Lower leg skin (tissue), 4 donors: ENCODE measurements at places on chromosomes 7 and 10. TPM values are rescaled to one million over a fixed set of nuclear protein-coding genes. Genes with fewer than 3 reads are reported as not detected.

Gene GOLGA7B
- 17.3 TPM for total RNA-seq

Gene C10orf53
- total RNA-seq, result not detected

GRCh38 chr7:3264693-3265339, 36.2 kb upstream of the SDK1 start:
- no peak for DNase-seq

GRCh38 chr7:33039903-33040292, 22.7 kb downstream of the NT5C3A start:
- no peak for DNase-seq

- DNase-seq, result no peak
Observed at GRCh38 chr7:104482362-104483037, 154.1 kb downstream of the LHFPL3 start.

GRCh38 chr7:148481971-148482626, 108.5 kb upstream of the C7orf33 start:
- DNase-seq, result no peak

Gene LMBR1
- total RNA-seq, result 44.1 TPM

Gene BAIAP2L1
- total RNA-seq, result 17.2 TPM

DNA sequence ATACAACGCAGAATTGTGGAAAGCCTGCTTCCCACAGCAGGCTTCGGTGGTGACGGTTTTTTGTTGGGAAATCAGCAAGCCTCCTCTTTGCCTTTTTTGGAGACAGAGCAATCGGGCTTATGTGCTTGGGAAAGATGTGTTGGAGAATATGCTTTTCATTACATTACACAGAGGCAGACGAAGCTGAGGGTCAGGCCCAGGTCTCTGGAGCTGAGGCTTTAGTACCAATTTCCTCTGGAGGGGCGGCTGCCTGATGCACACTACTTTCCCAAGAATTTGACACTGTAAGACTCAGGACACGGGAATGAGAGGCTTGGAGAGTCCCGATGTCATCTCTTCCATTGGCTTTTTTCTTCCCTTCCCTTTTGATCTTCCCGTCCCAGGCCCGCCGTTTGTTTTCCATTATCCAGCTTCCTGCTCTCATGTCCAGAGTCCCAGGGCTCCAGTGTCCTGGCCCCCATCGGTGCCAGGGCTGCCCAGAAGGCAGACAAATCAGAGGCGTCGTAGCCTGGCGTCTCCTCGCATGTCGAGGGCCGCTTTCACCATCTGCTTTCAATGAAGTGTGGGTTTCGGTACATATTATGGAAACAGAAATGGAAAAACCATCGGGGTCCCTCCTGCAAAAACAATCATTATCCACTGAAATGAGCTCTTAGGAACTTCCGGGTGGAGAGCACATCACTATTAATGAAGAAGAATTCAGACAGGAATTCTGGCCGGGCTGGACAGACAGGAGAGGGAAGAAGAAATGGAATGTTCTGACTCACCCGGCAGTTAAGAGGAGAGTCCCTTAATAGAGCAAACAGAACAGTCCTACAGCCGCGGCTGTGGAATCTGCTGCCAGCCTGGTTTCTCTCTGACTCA, 123.0 kb upstream of the JCAD start:
- DNase-seq, result no peak

GRCh38 chr7:30567081-30567480, 27.6 kb upstream of the GARS1 start:
- DNase-seq, result no peak

GRCh38 chr7:117113871-117114270, 160.6 kb downstream of the ST7 start:
- no peak for DNase-seq

DNA sequence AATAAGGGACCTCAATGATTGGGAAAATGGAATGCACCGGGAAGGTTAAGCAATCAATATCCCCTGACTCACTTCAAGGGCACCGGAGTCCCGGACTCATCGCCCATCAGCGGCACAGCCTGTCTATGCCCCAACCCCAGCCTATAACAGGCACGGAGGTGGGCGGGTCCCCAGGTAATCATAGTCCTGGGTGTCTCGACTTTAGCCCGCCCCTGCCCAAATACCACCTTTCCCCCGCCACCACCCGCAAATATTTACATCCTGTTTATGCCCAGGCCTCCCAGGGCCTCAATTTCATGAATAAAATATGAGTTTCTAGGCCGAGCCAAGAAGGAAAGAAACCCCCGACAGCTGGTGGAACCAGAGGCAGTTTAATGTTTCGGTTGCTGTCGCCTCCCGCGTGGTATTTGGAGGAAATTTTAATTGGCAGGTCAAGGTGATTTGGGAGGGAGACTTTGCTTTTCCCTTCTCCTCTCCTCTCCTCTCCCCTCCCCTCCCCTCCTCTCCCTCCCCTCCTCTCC, 15.6 kb upstream of the RFC2 start:
- peak; percentile 49 for DNase-seq

- DNase-seq, result no peak
Observed at GRCh38 chr7:55160539-55160938, 141.7 kb downstream of the EGFR start.

Gene ANXA8L1
- 306 TPM for total RNA-seq

DNA sequence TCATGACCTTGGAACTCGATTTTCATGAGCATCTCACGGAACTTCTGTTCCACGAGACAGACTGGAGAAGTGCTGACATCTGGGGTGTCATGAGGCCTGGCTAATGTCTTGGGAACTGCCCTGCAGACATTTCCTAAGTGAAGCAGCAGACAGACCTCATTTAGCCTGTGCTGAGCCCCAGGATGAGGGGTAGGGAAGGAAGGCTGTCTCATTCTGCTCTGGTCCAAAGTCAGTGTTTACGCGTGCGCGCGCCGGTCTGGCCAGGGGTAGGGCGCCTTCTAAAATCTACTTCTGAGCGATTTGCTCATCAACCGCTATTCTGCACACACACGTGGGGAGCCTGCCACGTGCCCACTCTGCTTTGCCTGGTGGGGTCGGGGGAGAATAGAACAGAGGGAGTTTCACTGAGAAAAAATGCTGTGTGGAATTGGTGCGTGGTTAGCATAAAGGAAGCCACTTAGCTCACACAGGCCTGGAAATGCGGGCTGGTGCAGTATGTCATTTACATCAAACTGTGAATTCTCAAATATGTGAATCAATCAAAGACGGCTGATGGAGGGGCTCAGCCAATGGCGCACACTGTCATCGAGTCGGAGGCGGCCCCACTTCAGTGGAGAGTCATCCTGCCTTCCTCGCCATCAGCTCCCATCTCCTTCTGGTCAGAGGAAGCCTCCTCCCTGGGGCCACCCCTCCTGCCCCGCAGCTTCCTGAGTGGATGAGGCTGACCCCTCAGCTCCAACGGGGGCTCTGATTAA, 335.1 kb downstream of the ADARB2 start:
- DNase-seq, result peak; percentile 65

Gene HOXA3
- 19.1 TPM for total RNA-seq

DNA sequence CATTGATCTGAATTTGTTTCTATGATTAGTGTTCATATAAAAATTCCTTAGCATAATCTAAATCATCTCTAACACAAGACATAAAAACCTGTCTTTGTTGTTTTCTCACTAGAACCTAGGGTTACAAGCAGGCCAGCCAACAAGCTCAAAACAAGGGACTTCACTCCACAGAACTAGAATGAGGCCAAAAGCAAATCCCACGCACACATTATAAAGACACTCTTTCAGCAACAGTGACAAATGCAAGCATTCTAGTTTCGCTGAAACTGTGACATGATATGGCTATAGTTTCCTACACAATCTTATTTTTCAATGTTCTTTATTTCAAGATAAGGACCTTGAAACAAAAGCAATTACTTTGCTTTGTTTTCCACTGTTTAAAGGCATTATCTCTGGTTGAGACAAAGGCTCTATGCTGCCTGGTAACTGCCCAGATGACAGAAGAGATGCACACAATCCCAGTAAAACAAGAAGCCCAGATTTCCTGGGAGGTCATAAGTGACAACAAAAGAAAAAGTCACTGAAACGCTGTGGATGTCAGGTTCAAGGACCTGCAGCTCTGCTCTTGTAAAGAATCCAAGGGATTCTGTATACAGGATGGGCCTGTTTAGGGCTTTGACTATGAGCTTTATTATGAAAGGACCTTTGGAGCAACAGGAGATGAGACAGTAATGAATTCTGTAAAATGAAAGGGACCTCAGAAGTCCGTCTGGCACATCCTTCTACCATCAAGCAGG, 105.3 kb downstream of the SORCS1 start:
- DNase-seq, result no peak

DNA sequence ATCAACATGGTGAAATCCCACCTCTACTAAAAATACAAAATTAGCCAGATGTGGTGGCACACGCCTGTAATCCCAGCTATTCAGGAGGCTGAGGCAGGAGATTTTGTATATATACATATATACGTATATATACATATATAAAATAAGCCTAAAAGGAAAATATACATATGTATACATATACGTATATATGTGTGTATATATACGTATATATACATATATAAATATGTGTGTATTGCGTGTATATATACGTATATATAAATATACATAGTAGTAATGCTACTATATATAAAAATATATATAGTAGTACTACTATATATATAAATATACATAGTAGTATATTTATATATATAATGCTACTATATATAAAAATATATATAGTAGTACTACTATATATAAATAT, 26.5 kb upstream of the PBLD start:
- DNase-seq, result no peak

DNA sequence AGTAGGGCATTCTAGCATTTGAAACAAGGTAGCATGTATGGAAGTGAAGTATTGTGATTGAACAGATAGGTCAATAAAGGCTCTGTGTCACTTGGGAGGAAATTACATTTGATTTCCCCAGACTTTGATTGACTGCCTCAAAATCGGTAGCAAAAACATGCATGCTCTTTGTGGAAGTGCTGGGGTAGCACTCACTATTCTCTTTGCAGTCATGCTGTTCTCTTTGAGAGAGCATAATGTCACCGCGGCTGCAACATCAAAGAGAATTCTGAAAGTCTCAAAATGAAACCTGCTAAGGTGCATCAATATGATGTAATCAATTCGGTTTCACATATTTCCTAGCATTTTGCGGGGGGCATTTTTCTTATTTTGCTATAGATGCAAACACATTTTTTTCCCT, 64.2 kb downstream of the ARMC3 start:
- no peak for DNase-seq

GRCh38 chr7:105130048-105130447, 116.0 kb downstream of the KMT2E start:
- no peak for DNase-seq

Gene PPP1R17
- not detected for total RNA-seq

Gene TACR2
- total RNA-seq, result 1.7 TPM

Gene AOAH
- 1.3 TPM for total RNA-seq

GRCh38 chr10:104548090-104548489, 93.0 kb upstream of the SORCS3 start:
- DNase-seq, result no peak

DNA sequence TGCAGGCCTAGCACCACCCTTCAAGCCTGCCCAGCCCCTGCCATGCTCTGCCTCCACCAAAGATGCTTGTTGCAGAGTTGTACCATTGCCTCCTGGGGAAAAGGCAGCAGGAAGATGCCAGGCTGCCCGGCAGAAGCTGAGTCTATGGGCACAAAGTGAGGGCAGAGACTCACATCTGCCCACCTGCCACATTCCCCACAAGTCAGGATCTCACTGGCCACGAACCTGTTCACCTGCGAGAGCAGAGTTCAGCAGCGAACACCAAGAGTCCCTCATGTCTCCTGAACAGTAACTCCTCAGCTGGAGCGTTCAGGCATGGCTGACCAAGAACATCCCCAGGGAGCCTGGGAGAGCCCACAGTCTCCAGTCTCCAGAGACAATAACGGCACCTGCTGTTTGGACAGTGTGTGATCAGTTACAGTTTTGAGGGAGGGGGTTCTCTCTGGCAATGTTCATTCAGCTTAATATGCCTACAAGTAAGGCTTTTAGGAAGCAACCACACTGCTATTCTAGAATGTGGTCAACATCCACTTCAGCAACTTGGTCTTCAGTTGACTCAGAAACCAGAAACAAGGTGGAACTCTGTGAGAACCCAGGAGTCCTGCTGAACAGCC, 78.5 kb downstream of the GRID1 start:
- no peak for DNase-seq

Gene GPRIN2
- total RNA-seq, result 118 TPM

Gene TMEM225B
- total RNA-seq, result 4.6 TPM

Gene GRID1
- total RNA-seq, result 1.8 TPM

GRCh38 chr10:29835055-29835454, 200.3 kb upstream of the SVIL start:
- no peak for DNase-seq

DNA sequence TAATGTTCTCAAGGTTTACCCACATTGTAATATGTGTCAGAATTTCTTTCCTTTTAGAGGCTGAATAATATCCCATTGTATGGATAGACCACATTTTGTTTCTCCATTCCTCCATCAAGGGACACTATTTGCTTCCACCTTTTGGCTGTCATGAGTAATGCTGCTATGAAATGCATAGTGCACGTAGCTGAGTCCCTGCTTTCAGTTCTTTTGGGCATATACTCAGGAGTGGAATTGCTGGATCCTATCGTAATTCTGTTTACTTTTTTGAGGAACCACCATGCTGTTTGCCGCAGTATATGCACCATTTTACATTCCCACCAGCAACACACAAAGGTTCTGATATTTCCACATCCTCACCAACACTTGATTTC, 60.0 kb downstream of the PRF1 start:
- no peak for DNase-seq

GRCh38 chr10:96719850-96720421, 378 bp downstream of the PIK3AP1 start:
- DNase-seq, result no peak

DNA sequence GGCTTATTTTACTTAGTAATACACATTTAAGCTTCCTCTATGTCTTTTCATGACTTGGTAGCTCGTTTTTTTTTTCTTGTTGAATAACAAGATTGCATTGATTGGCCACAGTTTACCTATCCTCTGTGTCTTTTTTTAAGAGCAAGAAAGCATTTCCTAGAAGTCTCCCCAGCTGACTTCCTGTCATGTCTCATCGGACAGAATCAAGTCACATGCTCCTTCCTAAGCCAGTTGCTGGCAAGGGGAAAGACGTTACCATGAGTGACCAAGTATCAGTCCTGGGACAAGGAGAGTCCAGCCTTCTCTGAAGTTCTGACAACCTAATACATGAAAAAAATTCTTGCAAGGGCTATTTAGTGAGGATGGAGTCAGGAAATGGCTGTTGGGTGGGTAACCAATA, 24.9 kb upstream of the SFRP5 start:
- no peak for DNase-seq

- peak; percentile 51 for DNase-seq
Observed at GRCh38 chr10:102643336-102644065, 778 bp upstream of the TRIM8 start.

- peak; percentile 40 for DNase-seq
Observed at GRCh38 chr10:131698232-131698631, 202.6 kb upstream of the PPP2R2D start.

Gene MYOF
- total RNA-seq, result 65.5 TPM
